Prostate gland (tissue), 2 donors: ENCODE measurements at places on chromosomes 3 and 15.
A peak's percentile ranks its signal among the peaks of the same experiment; 100 is the strongest.

- H3K4me3 ChIP-seq: no peak overlapping the region
- H3K27ac ChIP-seq: no peak overlapping the region
- no peaks in the 10 kb centered on the region for H3K4me1 ChIP-seq
- H3K27me3 ChIP-seq: no peaks in the 10 kb centered on the region
Observed at GRCh38 chr3:178655488-178655887, 119.3 kb downstream of the KCNMB2 start.

- no peak overlapping the region for H3K27ac ChIP-seq
- no peak for DNase-seq
- H3K4me3 ChIP-seq: no peak overlapping the region
- H3K27me3 ChIP-seq: no peaks in the 10 kb centered on the region
Observed at GRCh38 chr3:106428565-106428994, 559.8 kb upstream of the CBLB start.

GRCh38 chr3:96813820-96814650 lies at the start of gene EPHA6:
Gene EPHA6, plus strand, starts transcription at chr3:96814594.
- H3K4me3 ChIP-seq: peak within 1 kb of the TSS; percentile 50
- no peaks in the 10 kb centered on the region for H3K36me3 ChIP-seq
- H3K27ac ChIP-seq: peak within 1 kb of the TSS; percentile 57

- no peak for DNase-seq
- H3K4me1 ChIP-seq: no peaks in the 10 kb centered on the region
- H3K4me3 ChIP-seq: no peak overlapping the region
- no peak overlapping the region for H3K27ac ChIP-seq
- H3K27me3 ChIP-seq: no peaks in the 10 kb centered on the region
Observed at GRCh38 chr3:42658771-42659390, 5.4 kb downstream of the ZBTB47 start.

DNA sequence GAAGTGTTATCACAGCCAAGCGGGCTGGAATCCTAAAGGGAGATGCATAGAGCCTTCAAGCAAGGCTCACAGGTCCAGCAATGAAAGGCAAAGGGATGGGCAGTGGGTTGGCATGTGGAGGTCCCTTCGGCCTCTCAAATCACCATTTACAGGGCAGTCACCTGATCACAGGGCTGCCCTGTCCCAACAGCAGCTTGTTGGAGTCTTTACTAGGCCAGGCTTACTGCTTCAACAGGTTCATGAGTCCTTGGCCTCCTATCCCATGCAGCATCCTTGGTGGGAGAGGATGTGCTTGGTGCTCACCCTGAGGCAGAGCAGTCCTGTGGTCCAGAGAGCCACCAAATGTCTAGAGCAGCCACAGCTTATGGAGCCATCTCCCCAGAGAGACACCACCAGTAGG lies 24.2 kb upstream of the SKOR1 start:
- no peaks in the 10 kb centered on the region for H3K27me3 ChIP-seq
- H3K27ac ChIP-seq: no peak overlapping the region
- H3K36me3 ChIP-seq: no peaks in the 10 kb centered on the region
- DNase-seq: no peak

DNA sequence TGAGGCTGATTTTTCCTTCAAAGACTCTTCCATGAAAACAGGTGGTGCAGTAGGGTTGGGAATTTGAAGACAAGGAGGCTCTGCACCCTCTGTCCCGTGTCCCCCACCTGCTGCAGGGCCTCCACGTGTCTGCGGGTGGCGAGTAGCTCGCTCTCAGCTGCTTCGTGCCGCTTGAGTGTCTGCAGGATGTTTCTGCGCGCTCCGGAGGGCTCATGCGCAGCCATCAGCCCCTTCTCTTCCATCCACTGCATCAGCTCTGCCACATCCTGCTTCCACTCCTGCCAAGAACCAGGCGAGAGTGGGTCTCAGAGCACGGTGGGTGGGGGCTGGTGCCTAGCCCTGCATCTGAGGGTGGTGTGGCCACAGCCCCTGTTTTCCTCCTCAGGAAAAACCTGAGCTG lies 17.8 kb downstream of the SPTBN5 start:
- H3K36me3 ChIP-seq: no peaks in the 10 kb centered on the region
- DNase-seq: no peak
- no peak overlapping the region for H3K4me3 ChIP-seq
- no peak overlapping the region for H3K27ac ChIP-seq
- H3K27me3 ChIP-seq: no peaks in the 10 kb centered on the region
- H3K4me1 ChIP-seq: peaks cover 4% of the 10 kb centered on the region

GRCh38 chr3:74353039-74353438 lies 261.4 kb downstream of the CNTN3 start:
- H3K4me3 ChIP-seq: no peak overlapping the region
- H3K36me3 ChIP-seq: no peaks in the 10 kb centered on the region
- no peak overlapping the region for H3K27ac ChIP-seq
- H3K4me1 ChIP-seq: no peaks in the 10 kb centered on the region
- H3K27me3 ChIP-seq: no peaks in the 10 kb centered on the region
